ENCODE measurements at places on chromosomes 5 and 9.

- no peak for DNase-seq
These were observed 15.7 kb downstream of the TTC23L start for GRCh38 chr5:34854459-34855174.

DNA sequence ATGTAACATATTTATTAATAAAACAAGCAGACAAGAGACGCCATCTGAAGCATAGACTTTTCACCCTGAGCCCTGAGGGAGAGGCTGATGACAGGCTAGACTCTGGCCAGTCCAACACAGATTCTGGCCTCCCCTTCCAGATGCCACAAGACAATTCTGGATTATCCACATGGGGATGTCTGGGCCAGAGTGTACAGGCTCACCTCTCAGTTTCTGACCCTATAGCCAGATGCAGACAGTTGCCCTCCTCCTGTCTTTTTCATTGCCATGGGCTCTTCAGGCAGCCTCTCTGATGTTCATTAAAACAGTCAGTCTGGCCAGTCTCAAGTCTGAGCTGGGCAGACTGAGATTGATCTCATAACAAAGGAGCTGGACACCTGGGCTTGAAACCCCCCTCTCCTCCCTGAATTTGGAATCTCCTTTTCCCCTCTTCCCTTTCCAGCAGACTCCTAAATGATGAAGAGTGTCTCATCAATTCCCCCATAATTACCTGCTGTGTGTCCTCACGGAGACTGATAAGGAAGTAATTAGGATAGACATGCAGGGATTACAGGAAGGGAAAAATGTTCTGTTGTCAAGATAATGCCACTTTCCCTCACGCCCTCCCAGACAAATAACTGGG lies 89.6 kb downstream of the ASTN2 start:
- peak; percentile 31 for DNase-seq

- no peak for DNase-seq
These were observed 37.6 kb downstream of the ALG2 start for GRCh38 chr9:99184110-99184474.

- no peak for DNase-seq
These were observed 12.1 kb downstream of the MTRR start for GRCh38 chr5:7881091-7881490.

GRCh38 chr5:89279391-89280036 lies 396.5 kb upstream of the MEF2C start:
- DNase-seq, result no peak

DNA sequence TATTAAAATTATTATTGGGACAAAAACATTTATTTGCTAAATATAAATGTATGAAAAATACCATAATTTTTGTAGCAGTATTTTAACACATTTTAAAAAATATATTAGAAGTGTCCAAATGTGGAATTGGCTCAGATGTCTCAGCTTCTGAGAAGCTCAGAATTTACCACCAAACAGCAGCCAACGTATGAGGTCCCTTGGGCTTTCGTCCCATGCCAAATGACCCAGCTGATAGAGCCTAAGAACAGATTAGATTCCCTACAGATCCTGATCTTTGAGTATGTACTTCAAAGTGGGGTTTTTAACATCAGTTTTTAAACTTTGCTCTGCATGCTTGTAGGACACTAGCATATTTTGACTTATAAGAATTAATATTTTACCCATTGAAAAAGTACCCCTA lies 77.3 kb upstream of the RPS23 start:
- no peak for DNase-seq

DNA sequence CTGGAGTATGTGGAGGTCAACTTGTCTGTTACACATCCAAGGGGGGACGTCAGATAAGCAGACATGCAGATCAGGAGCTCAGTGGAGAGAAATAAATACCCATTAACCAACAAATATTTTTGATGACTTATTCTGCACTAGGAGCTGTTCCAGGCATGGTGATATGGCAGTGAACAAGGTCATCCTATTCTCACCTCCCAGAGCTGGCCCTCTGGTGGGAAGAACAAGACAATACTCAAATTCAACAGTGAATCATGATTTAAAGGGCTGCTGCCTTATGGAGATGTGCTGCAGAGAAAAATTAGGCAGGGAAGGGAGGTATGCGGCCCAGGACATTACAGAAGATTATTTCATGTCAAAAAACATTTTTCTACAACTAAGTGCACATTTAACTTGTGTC lies 36.5 kb downstream of the SYK start:
- DNase-seq, result peak; percentile 4

- DNase-seq, result no peak
These were observed 40.3 kb downstream of the CTNND2 start for GRCh38 chr5:11863911-11864310.

DNA sequence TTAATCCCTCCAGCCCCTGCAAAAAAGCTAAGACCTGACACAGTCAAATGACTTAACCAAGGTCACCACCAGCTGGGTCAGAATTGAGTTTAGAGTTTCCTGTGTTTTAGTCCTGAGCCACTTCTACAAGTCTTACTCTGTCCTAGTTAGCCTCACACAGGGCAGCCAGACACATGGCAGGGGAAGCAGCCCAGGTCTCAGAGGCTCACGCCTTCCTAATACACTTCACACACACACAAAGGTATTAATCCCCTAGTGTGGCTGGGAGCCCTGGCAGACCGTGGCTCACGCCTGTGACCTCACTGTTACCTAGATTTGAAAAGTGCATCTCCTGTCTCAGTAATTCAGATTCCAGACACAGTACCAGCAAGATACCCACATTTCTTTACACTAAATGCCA lies 77.4 kb upstream of the WWC1 start:
- DNase-seq, result peak; percentile 50

DNA sequence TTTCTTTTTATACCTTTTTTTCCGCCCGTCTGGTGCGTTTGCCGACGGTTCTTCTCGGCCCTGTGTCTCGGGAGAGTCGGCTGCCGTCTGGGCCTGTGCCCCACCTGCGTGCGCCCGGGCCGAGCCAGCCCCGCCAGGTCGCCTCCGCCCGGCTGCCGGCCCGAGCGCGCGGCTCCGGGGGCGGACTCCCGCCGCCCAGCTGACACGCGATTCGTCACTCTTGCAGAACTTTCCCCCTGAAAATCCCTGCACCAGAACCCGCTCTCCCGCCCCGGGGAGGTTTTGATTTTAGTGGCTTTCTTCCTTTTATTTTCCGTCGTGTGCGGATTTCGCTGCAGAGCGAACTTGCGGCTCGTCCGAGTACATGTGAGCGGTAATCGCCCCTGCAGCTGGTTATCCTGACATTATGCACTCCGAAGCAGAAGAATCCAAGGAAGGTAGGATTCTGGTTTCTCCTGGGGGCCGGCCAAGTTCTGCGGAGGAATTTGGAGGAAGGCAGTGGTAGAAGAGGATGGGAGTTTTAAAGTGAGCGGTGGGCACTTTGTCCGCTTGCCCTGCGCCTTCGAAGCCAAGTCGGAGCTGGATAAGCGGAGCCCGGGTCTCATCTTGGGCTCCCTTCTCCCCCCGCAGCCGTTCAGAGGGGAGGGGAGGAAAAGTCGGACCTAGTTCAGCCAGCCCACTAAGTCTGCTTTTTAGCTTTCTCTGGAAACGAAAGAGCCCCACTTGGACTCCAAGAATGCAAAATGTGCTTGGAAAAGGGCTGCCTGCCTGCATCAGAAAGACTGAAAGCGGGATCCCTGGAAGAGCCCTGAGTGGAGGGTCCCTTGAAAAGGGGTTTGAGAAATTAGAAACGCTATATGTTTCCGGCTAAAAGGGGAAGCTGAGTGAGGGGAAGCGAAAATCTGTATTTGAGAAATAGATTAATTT lies at the start of gene TNFAIP8:
TSS of gene TNFAIP8 (plus strand) at position 335 of the 927 bp plus-strand sequence. CDS start at position 407, 72 bp downstream.
- peak; percentile 19 for DNase-seq

- DNase-seq, result no peak
These were observed 24.6 kb downstream of the UBAP1 start for GRCh38 chr9:34203275-34203991.

DNA sequence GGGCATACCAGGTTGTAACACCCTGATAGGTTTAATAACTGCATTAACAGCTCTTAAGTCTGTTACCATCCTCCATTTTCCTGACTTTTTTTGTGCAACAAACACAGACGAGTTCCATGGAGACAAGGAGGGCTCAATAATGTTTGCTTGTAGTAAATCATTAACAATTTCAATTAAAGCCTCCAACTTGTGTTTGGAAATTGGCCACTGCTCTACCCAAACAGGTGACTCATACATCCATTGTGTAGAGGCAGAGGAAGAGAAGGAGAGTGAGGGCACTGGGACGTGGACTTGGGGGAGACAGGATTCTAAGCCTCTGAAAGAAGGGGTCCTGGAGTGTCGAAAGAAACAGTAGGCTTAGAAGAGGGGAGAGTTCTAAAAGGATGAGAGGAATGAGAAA lies 213.6 kb upstream of the KCNN2 start:
- DNase-seq, result no peak

DNA sequence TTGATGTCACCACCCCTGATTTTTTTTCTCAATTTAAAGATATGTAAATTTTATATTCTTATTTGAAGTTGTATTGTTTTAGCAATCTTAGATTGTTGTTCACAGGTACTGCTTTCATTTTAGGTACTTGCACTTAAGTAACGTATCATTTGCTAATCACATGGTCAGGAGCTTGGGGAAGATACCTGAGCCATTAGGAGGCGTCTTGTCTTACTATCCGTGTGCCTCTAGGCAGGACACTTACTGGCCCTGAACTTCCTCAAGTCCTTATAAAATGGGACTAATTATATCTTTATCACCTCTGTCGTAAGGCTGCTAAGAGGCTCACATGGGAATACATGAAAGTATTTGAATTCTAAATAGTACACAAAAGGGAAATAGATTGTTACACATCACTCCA lies 18.5 kb downstream of the ZSWIM6 start:
- DNase-seq, result no peak

DNA sequence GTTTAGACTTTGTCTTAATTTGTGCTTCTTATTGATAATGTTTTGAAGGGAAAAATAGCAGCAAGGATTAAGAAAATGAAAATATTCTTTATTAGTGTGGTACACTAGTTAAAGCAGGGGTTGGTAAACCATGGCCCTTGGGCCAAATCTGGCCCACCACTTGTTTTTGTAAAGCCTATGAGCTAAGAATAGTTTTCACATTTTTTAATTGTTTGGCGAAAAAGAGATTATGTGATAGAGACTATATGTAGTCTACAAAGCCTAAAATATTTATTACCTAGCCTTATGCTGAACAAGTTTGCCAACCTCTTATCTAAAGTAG lies 57.2 kb downstream of the KCNN2 start:
- no peak for DNase-seq

DNA sequence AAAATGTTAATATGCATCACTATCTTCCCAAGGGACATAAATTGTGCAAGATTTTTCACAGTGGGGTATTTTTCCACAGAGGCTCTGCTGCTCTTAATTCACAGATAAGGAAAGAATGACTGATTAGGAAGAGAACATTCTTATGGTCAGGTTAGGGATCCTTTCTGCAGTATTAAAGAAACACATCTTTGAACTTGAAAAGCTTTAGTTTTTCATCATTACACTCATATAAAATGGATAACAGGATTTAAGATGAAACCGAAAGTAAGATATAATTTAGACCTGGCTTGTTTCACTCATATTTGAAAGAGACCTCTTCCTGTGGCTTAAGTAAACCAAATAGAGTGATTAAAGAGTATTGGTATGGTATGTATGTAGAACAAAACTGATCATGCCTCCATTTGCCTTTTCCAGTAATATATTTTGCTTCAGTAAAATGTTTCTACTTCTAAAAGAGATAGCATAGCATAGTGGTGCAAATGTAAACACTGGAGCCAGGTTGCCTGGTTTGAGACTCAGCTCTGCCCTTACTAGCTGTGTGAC lies 160.0 kb downstream of the PRR16 start:
- DNase-seq, result no peak

DNA sequence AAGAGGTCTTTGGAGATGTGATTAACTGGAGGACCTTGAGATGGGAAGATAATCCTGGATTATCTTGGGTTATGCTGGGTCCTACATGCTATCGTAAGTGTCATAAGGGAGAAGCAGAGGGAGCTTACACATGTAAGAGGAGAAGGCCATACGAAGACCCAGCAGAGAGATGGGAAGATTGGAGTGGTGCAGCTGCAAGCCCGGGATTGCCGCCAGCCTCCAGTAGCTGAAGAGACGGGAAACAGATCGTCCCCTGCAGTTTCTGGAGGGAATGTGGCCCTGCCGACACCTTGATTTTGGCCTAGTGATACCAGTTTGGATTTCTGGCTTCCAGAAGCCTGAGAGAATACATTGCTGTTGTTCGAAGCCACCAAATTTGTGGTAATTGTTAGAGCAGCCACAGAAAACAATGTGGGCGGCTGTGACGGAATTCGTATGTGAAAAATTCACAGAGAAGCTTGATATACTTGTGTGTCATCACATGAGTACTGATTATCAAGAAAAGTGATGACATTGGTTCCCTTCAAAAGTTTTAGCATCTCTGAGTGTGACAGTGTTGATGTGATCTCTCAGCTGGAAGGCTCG lies 86.9 kb downstream of the CYFIP2 start:
- peak; percentile 80 for DNase-seq

- no peak for DNase-seq
These were observed 12.2 kb upstream of the MROH2B start for GRCh38 chr5:41083306-41083705.

DNA sequence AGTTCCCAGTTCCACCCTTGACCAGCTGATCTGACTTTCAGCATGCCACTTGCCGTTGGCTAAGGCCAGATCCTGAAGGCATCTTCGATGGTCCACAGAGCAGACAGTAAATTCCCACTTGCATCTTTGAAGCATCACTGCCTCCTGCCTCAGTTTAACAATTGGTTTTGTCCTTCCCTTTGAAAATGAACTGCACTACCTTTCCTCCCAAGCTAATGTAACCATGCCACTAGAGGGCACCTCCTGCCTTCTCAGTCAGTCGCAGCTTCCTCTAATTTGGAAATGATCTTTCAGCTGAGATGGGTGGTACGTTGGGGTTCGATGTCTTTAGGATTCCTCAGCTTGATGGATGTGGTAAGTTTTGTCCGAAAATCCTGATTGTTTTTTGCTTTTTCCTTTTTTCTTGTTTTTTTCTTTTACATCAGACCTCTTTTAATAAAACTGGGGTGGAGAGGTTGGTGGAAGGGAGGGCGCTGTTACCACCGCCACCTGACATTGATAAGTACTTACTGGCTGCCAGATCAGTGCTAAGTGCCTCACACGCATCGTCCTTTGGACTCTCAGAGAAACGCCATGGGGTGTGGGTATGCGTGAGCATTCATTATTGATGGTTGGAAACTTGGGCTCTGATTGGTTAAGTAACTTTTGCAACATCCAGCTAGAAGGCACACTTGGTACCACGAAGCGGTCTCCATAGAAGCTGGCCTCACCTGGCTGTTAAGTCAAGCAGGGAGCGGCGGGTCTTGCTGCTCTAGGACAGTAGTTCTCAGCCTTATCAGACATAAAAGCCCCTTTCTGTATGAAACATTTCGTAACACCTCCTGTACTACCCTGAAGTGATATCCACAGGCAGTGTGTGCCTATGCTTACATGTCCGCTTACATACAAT lies 16.9 kb downstream of the PTTG1 start:
- DNase-seq, result peak; percentile 86

DNA sequence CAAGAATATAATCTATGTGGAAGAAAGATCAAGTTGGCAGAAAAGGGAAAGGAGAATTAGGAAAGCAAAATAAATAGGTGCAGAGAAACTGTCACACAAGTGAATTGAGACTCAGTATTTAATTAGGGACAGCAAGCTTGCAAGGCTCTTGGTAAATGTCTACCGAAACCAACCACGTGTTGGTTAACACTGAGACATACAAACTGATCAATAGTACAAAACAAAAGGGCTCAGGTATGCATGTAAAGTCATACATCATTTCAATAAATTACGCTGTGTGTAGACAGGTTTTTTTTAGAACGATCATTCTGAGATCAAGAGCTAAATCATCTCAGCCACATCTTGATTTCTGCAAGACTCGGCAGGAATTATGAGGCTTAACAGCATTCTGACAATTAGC lies 225.4 kb downstream of the EBF1 start:
- no peak for DNase-seq

GRCh38 chr5:139925650-139926640 lies 117.2 kb downstream of the NRG2 start:
- DNase-seq, result no peak

GRCh38 chr9:115391168-115391825 lies 273.3 kb upstream of the TNC start:
- no peak for DNase-seq

Measured in NCI-H82 (cell line).